ENCODE measurements at places on chromosomes 3 and 15. TPM values are rescaled to one million over a fixed set of nuclear protein-coding genes. Genes with fewer than 3 reads are reported as not detected.

ENTPD3 gene
- total RNA-seq: not detected

GRCh38 chr3:65549626-65549959 is 489.1 kb downstream of the MAGI1 start:
- DNase-seq: no peak

- DNase-seq: no peak
These were observed 50.4 kb downstream of the DNASE1L3 start for GRCh38 chr3:58160399-58160798.

- no peak for DNase-seq
These were observed 51.5 kb downstream of the PGPEP1L start for GRCh38 chr15:98955961-98956723.

All from T-cell (primary cell).